ENCODE measurements at places on chromosomes 7 and 10. TPM values are rescaled to one million over a fixed set of nuclear protein-coding genes. Genes with fewer than 3 reads are reported as not detected.

- DNase-seq = peak; percentile 73
Measured at GRCh38 chr10:63603709-63604445, 82.7 kb downstream of the REEP3 start.

GRCh38 chr7:136230210-136230609, 253.1 kb upstream of the MTPN start:
- DNase-seq = no peak

- DNase-seq = no peak
Measured at GRCh38 chr7:102832674-102833073, 80.1 kb upstream of the LRRC17 start.

DNA sequence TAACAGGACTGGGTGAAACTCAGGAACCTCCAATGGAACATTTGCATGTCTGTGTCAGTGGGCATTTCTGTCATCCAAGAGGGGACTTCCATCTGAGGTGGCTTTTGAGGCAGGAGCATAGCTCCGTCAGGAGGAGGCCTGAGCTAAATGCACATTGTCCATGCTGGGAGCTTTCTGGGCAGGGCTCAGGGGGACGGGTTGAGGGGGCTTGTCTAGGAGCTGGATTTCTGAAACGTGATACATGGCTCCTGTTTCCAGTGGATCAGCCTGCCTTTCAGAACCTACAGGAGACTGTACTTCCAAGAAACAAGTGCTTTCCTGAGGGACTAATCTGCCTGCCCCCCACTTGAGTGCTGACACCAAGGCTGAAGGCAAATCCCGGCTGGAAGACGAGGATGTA, 40.5 kb upstream of the GDF10 start:
- DNase-seq = no peak

GRCh38 chr10:102775201-102775934, 31.6 kb downstream of the WBP1L start:
- no peak for DNase-seq

The MMP21 gene
- not detected for polyA plus RNA-seq

DNA sequence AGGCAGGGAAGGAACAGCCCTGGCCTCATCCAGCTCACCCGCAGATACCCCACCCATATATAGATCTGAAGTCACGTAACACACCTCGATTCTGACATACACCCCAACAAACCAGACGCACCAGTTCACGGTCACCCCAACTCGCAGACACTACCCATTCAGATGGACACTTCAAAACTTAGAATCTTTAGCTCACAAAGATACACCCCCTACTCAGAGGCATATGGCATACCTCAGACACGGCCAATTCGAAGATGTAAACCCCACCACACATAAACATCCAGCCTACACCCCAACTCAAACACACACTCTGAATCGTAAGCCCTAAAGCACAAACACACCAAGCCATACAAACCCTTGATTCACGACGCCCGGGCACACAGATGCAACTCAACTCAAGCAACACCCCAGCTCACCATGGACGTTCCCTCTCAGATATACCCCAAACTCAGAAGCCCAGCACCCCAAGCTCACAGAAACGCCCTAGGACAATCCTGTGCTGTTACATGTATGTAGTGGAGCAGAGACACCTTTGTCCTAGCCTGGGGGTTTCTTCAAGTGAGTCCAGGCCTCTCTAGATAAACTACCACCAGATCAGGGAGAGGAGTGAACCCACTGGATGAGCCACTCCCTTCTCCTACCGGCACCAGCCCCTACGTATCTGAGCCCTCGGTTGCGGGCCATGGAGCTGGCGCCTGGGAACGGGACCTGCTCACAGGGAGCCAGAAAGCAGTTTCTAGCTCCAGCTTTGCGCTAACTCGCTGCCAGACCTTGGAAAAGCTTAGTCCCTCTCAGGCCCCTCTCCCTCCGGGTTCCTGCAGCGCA, 8.8 kb downstream of the PSD start:
- no peak for DNase-seq

DNA sequence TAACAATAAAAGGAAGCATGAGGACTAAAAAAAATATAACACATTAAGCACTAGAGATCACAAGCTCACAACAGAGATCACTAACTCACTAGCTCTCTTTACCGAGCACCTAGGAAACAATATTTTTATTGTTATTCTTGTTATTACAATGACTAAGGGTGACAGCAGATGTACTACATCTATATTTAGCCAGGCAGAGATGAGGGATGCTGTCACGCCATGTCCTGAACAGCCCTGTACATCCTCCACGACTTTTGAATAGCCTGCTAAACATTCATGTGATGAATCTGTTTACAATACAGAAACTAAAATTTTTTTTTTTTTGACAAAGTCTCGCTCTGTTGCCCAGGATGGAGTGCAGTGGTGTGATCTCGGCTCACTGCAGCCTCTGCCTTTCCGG, 22.7 kb downstream of the FAM133B start:
- DNase-seq = peak; percentile 33

DNA sequence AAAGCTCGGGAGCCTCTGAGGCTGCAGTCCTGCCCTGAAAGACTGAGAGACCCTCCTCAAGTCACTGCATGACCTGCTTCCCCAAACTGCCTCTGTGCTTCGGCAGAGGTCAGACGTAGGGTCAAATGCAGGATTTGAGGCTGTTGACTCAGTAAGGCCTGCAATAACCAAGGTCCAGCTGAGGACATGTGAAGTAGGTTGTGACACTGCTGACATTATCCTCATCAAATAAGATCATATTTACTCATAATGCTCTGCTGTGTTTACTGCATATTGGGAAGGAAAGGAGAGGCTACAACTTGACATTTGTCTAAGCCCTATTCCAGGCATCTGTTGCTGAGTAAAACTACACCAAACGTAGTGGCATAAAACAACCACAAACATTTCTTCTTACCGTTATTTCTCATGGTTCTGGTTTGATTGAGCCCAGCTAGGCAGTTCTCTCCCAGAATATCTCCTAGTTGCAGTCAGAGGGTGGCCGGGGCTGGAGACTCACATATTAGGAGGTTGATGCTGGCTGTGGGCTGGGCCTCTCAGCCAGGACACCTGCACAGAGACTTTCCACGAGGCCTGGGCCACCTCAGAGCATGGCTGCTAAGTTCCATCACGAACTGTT, 122.1 kb upstream of the STK17A start:
- DNase-seq = no peak

The GPR85 gene
- 3.0 TPM for polyA plus RNA-seq

The CYP3A5 gene
- 1.9 TPM for polyA plus RNA-seq

DNA sequence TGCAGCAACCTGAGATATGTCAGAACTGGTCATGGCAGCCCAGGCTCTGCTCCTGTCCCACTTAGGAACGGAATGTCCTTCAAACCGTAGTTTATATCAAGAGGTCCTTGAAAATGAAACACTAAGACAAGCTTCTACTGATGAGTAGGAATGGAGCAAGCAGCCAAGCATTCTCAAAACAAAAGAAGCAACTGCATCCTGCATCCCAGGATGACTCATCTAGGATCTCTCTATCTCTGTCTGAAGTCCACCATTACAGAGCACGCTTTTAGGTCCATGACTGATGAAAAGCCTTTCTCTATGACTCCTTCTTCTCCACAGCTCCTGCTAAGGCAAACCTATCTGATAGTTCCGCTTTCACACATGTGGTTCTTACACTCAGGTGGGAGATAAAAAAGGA, 16.3 kb downstream of the MBL2 start:
- no peak for DNase-seq

- no peak for DNase-seq
Measured at GRCh38 chr7:30836991-30837390, 65.8 kb downstream of the MINDY4 start.

GRCh38 chr10:97713826-97714400, 383 bp downstream of the MARVELD1 start:
- peak; percentile 79 for DNase-seq

The EPC1 gene
- polyA plus RNA-seq = 22.7 TPM

GRCh38 chr7:39392151-39392550, 174.1 kb upstream of the YAE1 start:
- DNase-seq = no peak

The SEC31B gene
- 1.8 TPM for polyA plus RNA-seq

DNA sequence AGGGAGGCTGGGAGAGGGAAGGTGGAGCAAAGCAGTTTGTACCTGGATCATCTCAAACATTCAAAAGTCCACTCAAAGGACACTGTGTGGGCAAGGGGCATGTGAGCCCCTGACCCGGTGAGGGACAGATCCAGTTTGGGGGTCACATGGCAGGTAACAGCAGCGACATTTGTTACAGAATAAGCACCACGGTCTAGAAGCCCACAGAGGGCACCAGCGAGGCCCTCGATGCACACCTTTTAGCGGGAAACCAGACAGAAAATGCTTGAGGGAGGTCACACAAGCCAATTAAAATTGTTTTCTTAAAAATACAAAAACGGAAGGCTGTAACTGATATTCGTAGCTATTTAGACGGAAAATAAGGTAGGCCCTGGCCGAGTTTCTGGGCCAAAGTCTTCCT, 144.4 kb downstream of the ZMYND11 start:
- DNase-seq = no peak

GRCh38 chr7:13386741-13387140, 602.7 kb downstream of the ETV1 start:
- DNase-seq = no peak
